ENCODE measurements at places on chromosomes 5 and 9. TPM values are rescaled to one million over a fixed set of nuclear protein-coding genes. Genes with fewer than 3 reads are reported as not detected.

- no peak for DNase-seq
These were observed 199.7 kb upstream of the TLE4 start for GRCh38 chr9:79371948-79372555.

ZFP2 gene
- 1.0 TPM for total RNA-seq

GRCh38 chr9:87213948-87214347 lies 266.6 kb upstream of the GAS1 start:
- no peak for DNase-seq

PCDHB2 gene
- 0.40 TPM for total RNA-seq

DNA sequence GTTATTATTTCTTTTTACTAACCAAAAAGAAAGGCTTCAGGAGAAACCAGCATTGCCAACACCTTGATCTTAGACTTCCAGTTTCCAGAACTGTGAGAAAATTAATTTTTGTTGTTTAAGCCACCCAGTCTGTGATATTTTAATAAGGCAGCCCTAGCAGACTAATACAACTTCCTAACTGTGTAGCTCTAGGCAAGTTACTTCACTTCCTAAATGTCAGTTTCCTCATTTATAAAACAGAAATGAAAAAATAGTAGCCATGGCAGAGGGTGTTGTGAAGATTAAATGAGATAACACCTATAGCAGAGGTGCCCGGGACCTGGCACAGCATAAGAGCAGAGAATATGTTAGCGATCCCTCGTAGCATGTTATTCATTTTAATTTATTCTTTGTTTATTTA lies 66.6 kb upstream of the HAND1 start:
- no peak for DNase-seq

GRCh38 chr5:31853398-31854135 lies 214.6 kb downstream of the PDZD2 start:
- DNase-seq, result no peak

GMCL2 gene
- total RNA-seq, result not detected

DYNC2I2 gene
- 152 TPM for total RNA-seq

- DNase-seq, result no peak
These were observed 6.0 kb upstream of the CCIN start for GRCh38 chr9:36163049-36163785.

DNA sequence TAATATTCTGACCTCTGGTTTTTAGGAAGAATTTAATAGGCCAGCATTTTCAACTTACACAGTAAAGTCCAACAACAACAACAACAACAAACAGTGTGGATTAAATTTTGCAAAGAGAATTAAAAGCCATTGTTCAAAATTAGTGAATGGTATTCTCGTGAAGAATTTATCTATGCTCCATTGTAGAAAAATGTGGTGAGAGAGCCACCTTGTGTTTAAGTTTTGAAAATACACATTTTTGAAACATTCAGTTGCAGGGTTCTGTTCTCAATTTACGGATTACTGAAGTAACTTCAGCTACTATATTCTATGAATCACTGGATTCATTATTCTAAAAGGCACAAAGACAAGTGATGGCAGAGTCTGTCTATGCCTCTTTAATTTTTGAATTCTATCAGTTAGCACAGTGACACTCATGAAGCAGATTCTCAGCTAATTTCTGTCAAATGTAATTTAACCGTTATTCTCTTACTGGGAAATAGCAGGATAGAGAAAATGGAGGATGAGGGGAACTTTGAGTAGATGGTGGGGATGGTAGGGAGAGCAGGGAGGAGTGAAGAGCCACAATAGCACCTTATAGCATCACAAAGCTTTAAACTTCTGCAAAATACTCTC lies 11.0 kb downstream of the CCDC152 start:
- no peak for DNase-seq

- DNase-seq, result no peak
These were observed 144.1 kb downstream of the CCDC171 start for GRCh38 chr9:15696979-15697378.

- DNase-seq, result no peak
These were observed 55.2 kb upstream of the SHISAL2B start for GRCh38 chr5:64634997-64635686.

DNA sequence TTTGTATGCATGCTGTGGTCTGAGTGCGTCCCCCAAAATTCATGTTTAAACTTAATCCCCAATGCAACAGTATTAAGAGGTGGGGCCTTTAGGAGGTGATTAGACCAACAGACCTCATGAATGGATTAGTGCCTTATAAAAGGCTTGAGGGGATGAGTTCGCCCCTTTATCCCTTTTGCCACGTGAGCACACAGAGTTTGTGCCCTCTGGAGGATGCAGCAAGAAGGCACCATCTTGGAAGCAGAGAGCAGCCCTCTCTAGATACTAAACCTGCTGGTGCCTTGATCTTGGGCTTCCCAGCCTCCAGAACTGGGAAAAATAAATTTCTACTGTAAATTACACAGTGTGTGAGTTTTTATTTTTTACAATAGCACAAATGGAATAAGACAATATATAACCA lies 177.1 kb upstream of the SPRY4 start:
- DNase-seq, result no peak

AQP3 gene
- total RNA-seq, result 7.2 TPM

- no peak for DNase-seq
These were observed 71.5 kb downstream of the NR3C1 start for GRCh38 chr5:143331956-143332355.

DNA sequence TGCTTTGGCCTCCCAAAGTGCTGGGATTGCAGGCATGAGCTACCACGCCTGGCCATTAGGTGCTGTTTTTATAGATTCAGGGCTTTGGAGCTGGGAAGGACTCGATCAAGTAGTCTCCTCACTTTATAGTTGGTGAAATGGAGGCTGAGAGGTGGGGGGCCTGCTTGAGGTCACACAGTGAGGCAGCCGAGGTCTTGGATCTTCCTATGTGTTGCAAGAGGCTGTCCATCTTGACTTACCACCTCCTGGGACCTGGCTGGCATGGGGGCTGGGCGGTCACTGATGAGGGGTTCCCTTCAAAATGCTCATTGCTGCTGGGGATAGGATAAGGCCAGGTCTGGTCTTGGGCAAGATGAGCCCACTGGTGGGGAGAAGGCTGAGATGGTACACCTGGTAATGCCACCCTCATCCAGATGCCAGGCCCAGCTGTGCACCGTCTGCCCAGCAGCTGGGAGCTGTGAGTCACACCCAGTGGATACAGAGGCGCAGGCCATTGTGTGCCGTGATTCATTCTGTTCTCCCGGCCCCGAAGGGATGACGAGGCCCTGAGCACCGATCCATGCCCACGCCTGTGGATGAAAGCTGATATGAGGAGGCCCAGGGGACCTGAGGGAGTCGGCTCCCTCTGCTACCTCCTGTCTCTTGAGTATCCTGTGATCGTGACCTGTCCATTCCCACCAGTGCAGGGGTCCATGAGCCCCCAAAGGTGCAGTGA lies 10.5 kb upstream of the NDST1 start:
- DNase-seq, result no peak

DNA sequence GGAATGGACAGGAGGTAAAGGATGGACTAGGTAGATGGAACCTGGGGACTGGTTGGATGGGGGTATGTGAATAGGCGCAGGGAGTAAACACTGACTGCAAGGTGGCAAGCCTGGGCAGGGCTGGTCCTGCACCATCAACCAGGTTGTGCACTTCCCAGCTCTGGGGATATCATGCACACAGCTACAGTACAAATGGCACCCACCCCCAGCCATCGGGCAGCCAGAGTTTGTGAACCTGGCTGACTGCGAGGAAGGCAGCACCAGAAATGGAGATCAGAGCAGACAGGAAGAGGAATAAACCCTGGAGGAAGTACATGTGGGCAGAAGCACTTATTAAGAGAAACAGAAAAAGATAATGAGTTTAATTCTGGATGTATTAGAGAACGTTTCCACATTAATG lies 229.1 kb downstream of the ESM1 start:
- DNase-seq, result no peak

GLRA1 gene
- total RNA-seq, result not detected

GRCh38 chr5:17481378-17481777 lies 16.7 kb upstream of the TAF11L2 start:
- DNase-seq, result no peak

All from colonic mucosa (tissue), 4 donors.